AML-193 (cell line): ENCODE measurements at places on chromosomes 7 and 10.

GRCh38 chr7:31873816-31874597 lies 187.0 kb downstream of the PPP1R17 start:
- DNase-seq, result no peak

DNA sequence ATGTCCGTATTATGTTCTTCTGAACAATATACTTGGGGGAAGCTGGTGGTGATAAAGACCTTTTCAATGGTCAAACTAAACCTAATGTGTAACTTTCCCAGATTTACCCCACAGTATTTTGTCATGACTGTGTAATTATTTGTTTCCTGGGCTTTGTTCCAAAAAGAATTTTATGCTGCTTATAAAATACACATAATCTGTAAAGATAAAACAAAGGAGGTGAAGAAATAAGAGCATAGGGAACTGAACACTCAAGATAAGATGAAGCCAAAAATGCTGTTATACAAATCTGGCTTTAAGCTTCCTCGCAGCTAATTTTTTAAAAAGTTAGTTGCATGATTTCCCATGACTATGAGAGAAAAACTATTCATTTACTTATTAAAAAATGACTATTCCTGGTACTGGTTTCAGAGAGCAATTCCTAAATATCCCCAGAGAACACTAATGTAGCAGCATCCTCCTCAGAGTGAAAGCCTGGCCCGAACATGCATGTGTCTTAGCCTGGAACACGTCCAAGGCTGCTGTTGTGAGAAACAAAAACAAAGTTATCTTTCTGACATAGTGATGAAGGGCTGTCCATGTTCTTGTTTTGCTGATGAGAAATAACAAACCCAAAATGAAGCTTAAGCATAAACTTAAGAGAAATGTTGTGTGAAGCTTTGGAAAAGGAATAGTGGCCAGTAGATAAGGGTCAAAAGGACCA lies 33.9 kb downstream of the MALSU1 start:
- DNase-seq, result no peak

- DNase-seq, result no peak
Observed at GRCh38 chr10:104344219-104344618, 6.0 kb upstream of the ITPRIP start.

DNA sequence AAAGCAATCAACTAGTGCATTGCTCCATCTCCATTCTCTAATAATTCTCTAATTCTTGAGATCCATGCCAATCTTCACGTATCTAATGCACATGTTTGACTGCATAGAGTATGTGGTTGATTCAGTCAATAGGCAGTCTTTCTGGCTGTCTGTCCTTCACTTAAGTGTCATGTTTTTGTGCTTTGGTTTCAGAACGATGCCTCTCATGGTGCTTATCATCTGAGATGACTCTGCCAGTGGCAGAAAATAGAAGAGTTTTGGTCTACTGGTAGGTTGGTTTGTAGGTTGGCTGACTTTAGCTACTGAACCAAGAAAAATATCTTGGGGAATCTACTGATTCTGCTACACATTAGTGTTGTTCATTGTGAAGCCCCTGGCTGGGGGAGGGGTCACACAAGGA lies 364.2 kb downstream of the SFMBT2 start:
- no peak for DNase-seq

- no peak for DNase-seq
Observed at GRCh38 chr10:113665806-113666354, 2.0 kb upstream of the NRAP start.

GRCh38 chr7:128790315-128791041 lies 1.3 kb upstream of the CCDC136 start:
- DNase-seq, result no peak

DNA sequence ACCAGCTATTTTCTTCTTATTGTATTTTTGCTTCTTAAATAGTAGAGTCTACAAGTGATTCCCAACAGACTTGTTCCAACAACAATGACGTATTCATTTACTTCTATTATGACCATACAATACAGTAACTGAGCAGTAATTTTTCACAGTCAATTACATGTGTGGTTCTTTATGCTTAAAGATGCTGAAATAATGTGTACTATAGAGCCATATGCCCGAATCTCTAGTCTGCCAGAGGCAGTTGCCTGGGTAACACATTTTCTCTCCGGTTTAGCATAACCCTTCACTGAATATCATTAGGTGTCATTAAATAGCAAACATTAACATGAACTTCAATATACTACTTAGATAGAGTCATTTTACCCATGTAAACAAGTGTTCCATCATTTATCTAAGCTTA lies 75.0 kb downstream of the SLC25A13 start:
- no peak for DNase-seq

DNA sequence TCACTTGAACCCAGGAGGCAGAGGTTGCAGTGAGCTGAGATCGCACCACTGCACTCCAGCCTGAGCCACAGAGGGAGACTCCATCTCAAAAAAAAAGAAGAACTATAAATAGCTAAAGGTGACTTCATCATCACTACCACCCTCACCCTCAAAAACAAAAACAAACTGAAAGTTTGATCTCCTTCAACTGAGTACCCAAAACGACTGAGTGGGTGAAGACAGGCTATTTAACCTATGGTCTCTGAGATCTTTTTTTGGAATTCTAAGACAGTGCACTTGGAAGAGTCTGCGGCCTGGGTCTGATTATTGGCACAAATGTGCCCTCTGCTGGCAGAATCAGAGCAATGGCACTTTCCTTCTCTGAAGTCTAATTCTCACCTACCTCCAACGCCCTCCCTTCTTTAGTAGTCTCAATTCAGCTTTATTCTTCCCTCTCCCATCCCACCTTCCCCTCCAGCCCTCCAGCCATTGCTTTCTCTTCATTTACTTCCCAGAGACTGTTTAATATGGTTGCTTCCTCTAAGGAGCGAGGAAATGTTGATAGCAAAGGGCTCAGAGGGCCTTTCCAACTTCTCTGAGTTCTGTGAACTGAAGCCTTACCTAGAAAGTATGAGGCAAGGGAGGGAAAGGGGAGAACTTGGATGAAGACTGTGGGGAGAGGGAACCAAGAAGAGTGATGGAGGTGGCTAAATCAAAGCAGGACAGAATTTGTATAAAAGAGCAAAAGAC lies 2.9 kb upstream of the MYOZ1 start:
- peak; percentile 72 for DNase-seq

GRCh38 chr7:74068378-74069085 lies 15.1 kb upstream of the LIMK1 start:
- DNase-seq, result no peak

GRCh38 chr7:94525923-94526322 lies 16.3 kb downstream of the CASD1 start:
- no peak for DNase-seq

- no peak for DNase-seq
Observed at GRCh38 chr7:155710031-155710430, 65.6 kb downstream of the RBM33 start.

- DNase-seq, result no peak
Observed at GRCh38 chr7:130384371-130384801, 4.1 kb downstream of the CPA1 start.

- no peak for DNase-seq
Observed at GRCh38 chr10:72316386-72316700, 38.4 kb downstream of the DNAJB12 start.

DNA sequence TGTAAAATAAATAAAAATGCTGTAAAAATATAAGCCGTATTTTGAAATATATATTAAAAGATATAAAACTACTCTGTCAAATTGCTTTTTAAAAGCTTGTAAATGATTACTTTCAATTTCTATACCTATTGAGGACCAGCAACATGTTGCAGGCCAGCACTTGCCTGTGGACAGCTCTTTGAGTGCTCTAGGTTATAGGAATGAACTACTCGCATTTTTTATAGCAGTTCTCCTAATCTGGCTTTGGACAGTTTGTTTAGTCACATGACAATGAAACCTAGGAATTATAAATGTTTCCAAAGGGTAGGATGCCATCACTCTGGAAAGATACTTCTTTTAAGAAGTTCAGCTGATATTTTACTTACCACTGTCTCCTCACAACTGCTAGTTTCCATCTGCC lies 117.7 kb upstream of the PTPRZ1 start:
- DNase-seq, result no peak

DNA sequence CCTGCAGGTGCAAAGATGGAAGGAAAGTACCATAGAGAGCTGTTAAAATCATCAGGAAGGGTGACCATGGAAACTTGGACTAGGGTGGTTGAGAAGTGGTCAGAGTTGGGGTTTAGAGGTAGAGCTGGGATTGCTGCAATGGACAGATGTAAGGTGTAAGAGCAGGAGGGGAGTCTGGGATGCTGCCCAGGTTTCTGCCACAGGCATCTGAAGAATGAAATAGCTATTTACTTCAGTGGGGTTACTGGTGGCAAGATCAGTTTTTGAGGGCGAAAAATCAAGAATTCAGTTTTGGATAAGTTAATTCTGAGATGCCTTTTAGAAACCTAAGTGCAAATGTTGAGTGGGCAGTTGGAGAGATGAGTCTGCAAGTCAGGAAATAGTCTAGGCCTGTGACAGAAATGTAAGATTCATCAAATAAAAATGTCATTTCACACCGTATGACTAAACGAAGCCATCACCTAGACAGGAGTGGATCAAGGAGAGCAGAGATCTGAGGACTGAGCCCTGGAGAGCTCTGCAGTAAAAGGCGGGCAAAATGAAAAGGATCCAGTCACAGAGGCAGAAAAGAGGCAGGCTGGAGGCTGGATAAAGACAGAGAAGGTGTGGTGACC lies 22.7 kb upstream of the TOMM7 start:
- no peak for DNase-seq

DNA sequence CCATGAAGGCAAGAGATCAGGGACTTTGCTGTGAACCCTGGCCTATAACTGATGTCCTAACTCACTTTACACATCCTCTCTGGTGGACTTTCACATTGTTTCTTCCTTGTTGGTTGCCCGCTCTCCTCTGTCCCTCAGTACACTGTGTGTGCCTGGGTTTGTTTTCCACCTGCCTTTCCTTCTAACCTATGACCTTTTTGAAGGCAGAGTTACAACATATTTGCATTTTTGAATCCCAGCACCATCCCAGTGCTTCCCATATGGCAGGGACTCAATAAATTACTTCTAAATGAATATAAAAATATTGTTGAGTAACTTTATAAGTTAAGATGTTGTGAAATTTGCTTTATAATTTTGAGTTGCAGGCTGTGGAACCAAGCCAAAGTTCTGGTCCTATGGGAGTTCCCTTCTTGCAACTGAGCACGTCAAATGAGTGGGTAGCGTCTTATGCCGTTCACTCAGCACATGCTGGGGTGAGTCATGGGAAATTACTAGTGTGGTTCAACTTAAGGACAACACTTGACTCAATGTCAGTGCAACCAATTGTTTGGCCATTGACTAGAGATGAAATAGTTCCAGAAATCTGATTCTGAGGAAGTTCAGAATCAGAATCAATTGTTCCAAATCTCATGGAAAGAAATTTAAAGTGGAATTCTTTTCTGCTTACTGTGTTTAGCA lies 250.9 kb downstream of the TWIST1 start:
- DNase-seq, result no peak

DNA sequence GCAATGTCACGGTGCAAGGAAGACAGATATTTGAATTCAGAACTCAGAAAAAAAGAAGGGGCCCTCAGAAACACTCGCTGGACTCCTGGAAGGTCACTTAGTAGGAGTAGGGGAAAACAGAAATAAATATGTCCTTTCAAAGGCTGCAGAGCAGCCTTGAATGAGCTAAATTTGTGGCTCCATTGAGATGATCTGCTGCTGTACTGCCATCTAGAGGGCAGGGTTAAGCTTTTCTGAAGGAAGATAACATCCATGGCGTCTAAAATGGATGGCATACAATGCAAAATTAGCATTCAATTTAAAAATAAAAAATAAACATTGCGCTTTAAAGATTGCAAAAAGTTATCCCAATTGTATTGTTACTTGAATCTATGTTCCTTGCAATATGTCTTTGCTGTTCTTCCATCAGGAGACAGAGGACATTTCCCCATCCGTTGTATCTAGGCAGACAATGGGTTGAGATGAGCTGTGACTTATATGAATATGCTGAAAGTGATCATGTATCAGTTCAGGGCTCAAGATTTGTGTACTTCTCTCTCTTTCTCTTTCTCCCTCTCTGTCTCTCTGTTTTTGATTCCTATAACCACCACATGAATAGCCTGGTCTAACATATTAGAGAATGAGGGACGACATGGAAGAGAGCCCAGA lies 642.2 kb downstream of the SH2D4B start:
- peak; percentile 38 for DNase-seq

DNA sequence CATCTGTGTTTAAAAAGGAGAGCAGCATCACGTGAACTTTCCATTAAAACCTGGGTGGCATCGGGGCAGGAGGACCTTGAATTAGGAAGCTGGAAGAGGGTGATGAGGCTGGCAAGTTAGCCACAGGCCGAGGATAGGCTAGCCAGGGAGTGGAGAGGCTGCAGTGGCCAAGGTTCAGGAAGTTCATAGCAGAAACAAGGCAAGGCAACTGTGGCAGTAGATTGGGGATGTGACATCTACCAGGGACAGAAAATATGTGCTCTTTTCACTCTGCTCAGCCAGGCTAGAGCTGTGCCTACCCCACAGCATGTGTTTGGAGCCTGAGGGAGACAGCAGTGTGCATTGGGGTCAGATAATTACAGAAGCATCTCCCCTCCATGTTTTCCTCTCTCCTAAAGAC lies 2.2 kb upstream of the INPP5F start:
- no peak for DNase-seq

DNA sequence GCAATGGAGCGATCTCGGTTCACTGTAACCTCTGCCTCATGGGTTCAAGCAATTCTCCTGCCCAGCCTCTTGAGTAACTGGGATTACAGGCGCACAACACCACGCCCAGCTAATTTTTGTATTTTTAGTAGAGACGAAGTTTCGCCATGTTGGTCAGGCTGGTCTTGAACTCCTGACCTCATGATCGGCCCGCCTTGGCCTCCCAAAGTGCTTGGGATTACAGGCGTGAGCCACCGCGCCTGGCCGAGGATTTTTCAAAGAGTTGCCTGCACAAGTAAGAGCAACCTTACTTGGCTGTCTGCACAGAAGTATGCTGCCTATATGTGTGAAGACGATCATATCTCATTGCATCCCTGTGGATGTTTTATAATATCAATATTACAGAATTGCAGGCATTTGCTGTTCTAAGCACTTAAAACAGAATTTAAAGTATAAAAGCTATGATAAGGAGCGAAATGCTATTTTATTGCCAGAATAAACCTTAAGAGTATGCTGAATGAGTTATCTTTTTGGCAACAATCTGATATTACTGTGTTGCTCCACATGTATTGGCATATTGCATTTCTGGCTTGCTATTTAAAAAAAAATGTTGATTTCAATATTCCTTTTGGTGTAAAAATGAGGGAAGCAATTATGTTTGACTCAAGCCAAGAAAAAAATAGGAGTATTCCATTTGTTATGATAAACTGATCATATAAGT lies 379.4 kb upstream of the SEMA3D start:
- DNase-seq, result no peak

DNA sequence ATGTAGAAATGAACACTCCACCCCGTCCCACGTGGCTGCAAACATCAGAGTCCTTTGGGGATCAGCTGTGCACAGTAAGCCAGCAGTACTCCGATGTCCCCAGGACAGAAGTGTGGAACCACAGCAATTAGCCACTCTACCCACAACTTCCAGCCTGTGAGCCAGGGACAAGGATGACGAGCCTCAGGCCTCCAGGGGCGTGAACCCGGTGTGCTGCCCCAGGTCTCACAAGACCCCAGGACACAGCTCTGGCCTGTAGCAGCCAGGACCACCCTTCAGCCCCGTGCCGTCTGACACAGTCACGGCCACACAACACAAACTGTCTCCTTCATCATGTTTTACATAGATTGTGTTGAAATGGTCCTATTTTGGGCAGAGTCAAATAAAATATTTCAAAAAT lies 113.0 kb upstream of the DIP2C start:
- DNase-seq, result no peak

- no peak for DNase-seq
Observed at GRCh38 chr7:121328508-121329190, at the start of gene WNT16. TSS of gene WNT16 (plus strand) at chr7:121329000. CDS start at chr7:121329293, 293 bp downstream.
